ENCODE measurements at places on chromosomes 7 and 10. TPM values are rescaled to one million over a fixed set of nuclear protein-coding genes. Genes with fewer than 3 reads are reported as not detected.

SLC18A3 gene
- not detected for total RNA-seq

AKR1C2 gene
- total RNA-seq = 3.7 TPM

CFAP43 gene
- total RNA-seq = not detected

SCART1 gene
- total RNA-seq = 1.4 TPM

TMEM184A gene
- total RNA-seq = 0.13 TPM

ZNF488 gene
- total RNA-seq = 0.52 TPM

GDF2 gene
- not detected for total RNA-seq

HOGA1 gene
- total RNA-seq = 0.13 TPM

NEBL gene
- 8.4 TPM for total RNA-seq

FGFR2 gene
- 0.52 TPM for total RNA-seq

PTPN20 gene
- total RNA-seq = 0.08 TPM

ZNF722 gene
- not detected for total RNA-seq

RPS24 gene
- total RNA-seq = 3,479 TPM

PLAU gene
- 449 TPM for total RNA-seq

Data from epithelial cell of alveolus of lung (primary cell).